ENCODE measurements at places on chromosomes 11 and 22.

- no peak for DNase-seq
Measured at GRCh38 chr11:75293903-75294302, 53.3 kb downstream of the TPBGL start.

GRCh38 chr11:105130189-105130813, 9.3 kb downstream of the CARD18 start:
- no peak for DNase-seq

- no peak for DNase-seq
Measured at GRCh38 chr22:47172771-47173534, 410.5 kb downstream of the TBC1D22A start.

- peak; percentile 29 for DNase-seq
Measured at GRCh38 chr11:12862696-12863469, 146.2 kb upstream of the RASSF10 start.

DNA sequence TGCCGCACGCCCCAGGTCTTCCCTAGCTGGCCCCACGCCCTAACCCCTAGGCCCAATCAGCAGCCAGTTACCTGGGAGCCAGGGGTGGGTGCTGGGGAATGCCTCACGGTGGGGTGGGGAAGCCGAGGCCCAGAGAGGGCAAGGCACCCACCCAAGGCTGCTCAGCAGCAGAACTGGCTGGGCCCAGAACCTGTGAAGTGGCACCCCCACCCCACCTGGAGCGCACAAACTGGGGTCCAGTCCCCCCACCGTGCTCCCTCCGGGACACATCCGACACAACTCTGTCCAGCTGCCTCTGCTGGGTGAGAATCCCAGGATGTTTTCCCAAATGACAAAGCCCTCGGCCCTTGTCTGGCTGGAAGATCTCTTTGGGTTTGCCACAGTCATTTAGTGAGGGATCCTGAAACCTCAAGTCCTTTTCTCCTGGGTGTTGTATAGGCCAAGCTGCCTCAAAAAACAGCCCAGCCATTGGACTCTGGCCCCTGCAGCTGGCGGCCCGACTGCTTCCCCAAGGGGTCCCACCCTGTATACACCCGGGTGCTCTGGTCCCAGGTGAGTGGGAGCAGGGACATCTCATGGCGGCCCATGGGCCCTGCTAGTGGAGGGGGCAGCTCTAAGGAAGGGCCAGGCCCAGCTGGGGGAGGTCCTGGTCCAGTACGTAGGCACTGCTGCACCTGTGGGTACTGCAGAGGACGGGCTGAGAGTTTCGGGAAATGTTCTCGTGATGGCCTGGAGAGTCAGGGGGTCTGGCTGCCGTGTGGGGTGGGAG, 20.9 kb downstream of the TSSC4 start:
- no peak for DNase-seq
